CD4-positive, alpha-beta T cell treated with Interleukin-4 for 4 hours (primary cell): ENCODE measurements at places on chromosomes 7 and 10.
A peak's percentile ranks its signal among the peaks of the same experiment; 100 is the strongest.

DNA sequence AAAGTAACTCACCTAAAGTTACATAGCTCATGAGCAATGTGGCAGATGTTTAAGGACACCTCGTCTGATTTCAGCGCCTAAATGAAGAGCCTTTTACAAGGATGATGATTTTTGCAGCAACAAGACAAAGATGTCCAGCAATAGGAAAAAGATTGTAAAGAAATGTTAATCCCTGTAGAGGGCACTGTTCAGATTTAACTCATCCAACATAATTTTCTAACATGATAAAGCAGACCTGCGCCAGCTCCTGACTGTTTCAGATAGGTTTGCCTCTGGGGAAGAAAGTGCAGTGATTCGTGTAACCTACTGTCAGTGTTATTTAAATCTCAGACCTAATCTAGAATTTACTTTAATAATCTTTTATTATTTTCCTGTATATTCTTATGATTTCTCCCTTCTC is 595.2 kb downstream of the AUTS2 start:
- DNase-seq = peak; percentile 3

DNA sequence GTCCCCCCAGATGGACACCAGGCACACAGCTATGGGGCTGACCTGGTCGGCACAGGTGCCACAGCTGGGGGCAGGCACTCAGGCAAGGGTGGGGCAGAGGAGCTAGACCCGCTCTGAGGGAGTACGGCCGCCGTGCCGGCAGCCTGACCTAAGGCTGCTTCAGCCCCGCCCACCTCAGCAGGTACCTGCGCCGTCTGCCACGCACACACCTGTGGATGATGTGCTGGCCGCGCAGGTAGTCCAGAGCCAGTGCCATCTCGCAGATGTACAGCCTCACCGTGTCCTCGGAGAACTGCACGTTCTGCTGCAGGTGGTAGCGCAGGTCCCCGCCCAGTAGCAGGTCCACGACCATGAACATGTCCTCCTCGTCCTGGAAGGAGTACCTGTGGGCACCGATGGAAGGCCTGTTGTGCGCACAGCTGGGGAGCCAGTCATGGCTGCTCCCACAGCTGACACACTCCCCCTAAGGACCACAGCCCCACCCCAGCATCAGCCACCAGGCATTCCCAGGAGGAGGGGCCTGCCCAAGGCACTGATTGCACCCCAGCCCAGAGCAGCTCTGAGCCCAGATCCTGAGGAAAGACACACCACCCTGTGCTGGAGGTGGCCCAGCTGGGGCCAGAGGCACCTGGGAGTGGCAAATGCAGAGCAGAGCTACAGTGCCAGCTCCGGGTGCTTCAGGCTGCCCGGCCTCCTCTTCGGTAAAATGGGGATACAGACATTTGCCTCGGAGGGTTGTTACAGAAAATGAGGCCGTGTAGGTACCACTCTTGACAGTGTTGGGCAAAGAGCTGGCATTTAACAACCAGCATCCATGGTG is 40.0 kb downstream of the DPYSL4 start:
- DNase-seq = no peak

DNA sequence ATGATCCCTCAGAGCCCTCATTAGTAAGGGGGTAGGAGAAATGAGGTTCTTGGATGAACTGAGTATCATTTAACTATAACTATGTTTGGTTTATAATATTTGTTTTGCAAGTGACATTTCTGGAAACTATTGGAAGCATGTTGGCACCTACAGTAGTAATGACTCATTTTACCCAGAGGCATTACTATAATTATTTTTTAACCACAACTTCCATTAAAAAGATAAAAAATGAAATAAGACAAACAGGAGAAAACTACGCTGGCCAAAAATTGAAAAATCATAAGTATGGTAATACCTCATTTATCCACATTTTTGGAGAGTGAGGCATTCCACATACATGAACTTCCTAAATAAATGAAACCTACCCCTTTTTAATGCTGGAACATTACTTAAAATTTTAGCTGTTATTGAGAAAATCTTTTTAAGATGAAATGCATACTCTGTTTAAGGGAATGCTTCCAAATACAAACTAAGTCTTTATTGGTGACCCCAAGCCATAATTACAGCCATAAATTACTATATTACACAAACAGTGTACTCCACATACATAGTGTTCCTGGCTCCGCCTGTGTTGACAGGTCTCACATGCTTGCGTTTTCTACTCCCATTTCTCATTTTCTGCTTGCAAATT is 84.6 kb upstream of the CAPZA2 start:
- no peak for DNase-seq

DNA sequence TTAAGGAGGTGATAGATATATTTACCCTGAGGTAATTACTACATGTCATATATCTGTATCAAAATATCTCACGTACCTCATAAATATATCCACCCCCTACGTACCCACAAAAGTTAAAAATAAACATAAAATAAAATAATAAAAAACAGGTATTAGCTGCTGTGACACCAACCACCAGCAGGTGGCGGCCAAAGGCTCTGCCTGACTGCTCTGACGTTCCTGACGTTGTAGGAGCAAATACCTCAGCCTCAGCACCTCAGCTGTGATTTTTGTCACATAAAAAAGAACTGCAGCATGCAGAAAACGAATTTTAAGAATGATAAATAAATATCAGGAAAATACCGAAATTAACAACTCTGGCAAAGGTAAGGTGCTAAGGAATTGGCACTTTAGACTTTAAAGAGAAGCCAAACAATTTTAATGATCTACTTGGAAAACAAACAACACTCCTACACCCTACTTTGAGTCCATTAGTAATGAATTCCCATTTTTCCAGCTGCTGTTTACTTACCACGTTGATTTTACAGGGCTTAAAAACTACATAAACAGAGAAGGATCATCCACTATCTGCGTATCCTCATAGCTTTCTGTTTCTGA is 125.4 kb upstream of the TARP start:
- DNase-seq = peak; percentile 56

- DNase-seq = no peak
Measured at GRCh38 chr10:6924166-6924565, 344.1 kb upstream of the PRKCQ start.

DNA sequence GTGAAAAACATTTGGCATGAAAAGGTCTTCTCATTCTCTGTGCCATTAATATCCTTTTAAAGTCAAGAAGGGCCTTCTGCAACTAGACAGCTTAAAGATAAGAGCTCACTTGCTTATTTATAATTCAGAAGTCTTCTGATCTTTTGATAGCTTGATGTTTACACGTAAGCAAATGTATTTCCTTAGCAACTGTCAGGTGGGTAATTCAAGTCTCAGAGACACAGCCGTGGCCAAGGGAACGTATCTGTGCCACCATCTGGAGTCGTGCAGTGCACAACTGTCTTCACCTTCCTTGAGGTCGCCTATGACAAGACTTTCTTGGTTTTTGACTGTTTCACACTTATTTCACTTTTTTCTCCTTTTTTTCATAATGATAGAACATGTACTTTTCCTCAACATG is 4.0 kb upstream of the NEBL start:
- DNase-seq = no peak

DNA sequence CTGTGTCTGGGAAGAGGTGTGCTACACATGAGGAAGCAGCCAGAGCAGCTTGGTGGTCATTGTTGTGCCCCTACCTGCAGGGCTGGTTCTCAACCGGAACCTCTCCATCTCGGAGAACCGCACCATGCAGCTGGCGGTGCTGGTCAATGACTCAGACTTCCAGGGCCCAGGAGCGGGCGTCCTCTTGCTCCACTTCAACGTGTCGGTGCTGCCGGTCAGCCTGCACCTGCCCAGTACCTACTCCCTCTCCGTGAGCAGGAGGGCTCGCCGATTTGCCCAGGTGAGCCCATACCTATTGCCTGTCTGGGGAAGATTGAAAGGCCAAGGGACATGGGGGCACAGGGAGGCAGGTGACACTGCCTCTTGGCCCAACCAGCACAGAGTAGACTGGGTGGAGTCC is 29.3 kb upstream of the CSGALNACT2 start:
- DNase-seq = no peak

GRCh38 chr7:123569352-123570010 is 11.9 kb upstream of the NDUFA5 start:
- DNase-seq = no peak

DNA sequence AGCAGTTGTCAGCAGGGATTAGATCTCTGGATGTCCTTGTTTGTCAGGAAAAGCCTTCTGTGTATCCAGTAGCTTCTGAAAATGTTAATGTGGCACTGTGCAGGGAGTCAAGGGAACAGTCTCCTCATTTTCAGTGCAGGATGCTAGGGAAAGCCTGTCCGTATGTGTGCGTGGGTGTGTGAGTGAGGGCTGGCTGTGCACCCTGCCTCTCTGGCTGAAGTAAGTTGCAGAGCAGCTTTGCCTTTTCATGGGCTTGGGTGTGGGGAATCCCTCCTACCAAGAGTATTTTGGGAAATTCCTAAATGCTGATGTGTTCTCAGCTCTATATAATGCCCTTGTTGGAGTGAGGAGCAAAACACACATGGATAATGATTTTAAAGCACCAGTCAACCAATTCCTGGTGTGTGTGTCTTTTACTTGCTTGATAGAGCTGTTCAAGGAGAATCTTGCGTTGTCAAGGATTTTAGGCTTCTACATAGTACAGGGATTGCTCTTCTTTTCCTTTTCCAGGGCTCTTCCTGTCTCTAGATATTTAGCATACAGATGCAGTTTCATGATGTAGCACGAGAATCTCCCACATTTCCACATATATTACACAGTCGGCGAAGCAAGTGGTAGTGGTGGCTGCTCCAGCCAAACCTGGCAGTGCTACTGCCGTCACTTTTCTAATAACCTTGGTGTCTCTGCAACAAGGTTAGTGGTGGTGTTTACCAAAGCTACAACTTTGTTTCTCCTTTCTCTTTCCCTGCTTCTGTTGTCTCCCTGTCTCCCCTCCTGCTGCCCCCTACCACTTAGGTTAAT is 92.8 kb downstream of the MCU start:
- DNase-seq = no peak
